ENCODE measurements at places on chromosomes 7 and 10.

GRCh38 chr7:158249692-158250091 is 337.9 kb downstream of the PTPRN2 start:
- H3K4me3 ChIP-seq: no peak overlapping the region
- no peak for DNase-seq
- H3K36me3 ChIP-seq: no peaks in the 10 kb centered on the region
- H3K27ac ChIP-seq: no peak overlapping the region
- H3K27me3 ChIP-seq: peaks cover 4% of the 10 kb centered on the region

GRCh38 chr7:149496642-149497391 is 792 bp downstream of the ZNF746 start:
- peaks cover 9% of the 10 kb centered on the region for H3K36me3 ChIP-seq
- DNase-seq: peak; percentile 60
- peaks cover 51% of the 10 kb centered on the region for H3K4me1 ChIP-seq

- H3K4me3 ChIP-seq: no peak overlapping the region
- H3K4me1 ChIP-seq: no peaks in the 10 kb centered on the region
- H3K27ac ChIP-seq: no peak overlapping the region
- H3K27me3 ChIP-seq: peaks cover 4% of the 10 kb centered on the region
Measured at GRCh38 chr7:50725774-50726173, 56.9 kb downstream of the GRB10 start.

DNA sequence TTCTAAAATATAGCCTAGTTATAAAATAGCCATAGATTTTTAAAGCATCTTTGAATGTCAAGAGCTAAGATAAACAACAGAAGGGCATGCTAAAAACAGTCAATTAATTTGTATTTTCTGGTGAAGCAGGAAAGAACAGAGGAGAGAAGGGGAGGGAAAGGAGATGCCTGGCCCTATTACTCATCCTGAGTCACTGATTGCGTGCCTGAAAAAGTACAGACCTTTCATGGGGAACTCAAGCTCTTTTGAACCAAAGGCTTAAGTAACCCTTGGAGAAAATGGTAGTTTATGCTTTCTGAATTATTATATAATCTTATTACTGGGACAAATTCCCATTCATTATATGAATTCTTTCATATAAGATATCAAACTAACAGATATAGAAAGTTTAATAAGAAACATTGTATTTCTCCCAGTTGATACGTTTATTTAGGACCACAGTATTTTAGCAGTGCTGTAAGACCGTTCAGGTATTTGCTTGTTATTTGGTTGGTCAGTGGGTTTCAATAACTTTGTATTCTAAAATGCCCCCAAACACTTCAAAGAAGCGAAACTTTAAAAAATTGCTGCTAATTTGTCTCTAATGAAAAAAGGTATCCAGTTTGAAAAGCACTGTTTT is 151.3 kb downstream of the HGF start:
- no peak overlapping the region for H3K4me3 ChIP-seq
- no peaks in the 10 kb centered on the region for H3K4me1 ChIP-seq
- no peak overlapping the region for H3K27ac ChIP-seq
- no peak for DNase-seq
- H3K36me3 ChIP-seq: no peaks in the 10 kb centered on the region
- no peaks in the 10 kb centered on the region for H3K27me3 ChIP-seq

DNA sequence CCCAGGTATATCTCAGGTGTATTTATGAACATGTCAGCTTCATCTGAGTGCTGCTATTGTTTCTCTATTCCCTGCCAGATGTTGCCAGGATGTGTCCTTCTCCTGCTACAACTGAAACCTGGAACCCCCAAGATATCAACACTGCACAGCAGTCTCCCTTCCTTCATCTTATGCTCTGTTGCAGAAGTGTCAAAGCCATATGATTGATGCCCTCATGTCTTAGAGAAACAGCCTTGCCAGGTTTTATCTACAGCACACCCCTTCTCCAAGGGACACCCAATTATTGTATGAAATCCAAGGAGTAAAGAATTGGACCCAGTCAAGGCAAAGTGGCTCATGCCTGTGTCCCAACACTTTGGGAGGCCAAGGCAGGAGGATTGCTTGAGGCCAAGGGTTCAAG is 60.5 kb upstream of the GHITM start:
- H3K36me3 ChIP-seq: no peaks in the 10 kb centered on the region
- H3K4me3 ChIP-seq: no peak overlapping the region
- H3K4me1 ChIP-seq: no peaks in the 10 kb centered on the region
- DNase-seq: no peak

GRCh38 chr10:62688971-62689700 is 115.4 kb upstream of the ADO start:
- peaks cover 73% of the 10 kb centered on the region for H3K4me1 ChIP-seq
- H3K36me3 ChIP-seq: no peaks in the 10 kb centered on the region
- H3K4me3 ChIP-seq: peak overlapping the region; percentile 70
- H3K27me3 ChIP-seq: no peaks in the 10 kb centered on the region

- DNase-seq: no peak
- H3K27ac ChIP-seq: no peak overlapping the region
- H3K4me3 ChIP-seq: no peak overlapping the region
- H3K4me1 ChIP-seq: no peaks in the 10 kb centered on the region
- peaks cover 2% of the 10 kb centered on the region for H3K27me3 ChIP-seq
- H3K36me3 ChIP-seq: no peaks in the 10 kb centered on the region
Measured at GRCh38 chr7:51077316-51077986, 239.2 kb downstream of the COBL start.

GRCh38 chr7:2051707-2052656 is 180.8 kb downstream of the MAD1L1 start:
- peaks cover 7% of the 10 kb centered on the region for H3K36me3 ChIP-seq
- no peak overlapping the region for H3K27ac ChIP-seq
- no peak for DNase-seq
- H3K27me3 ChIP-seq: peaks cover 35% of the 10 kb centered on the region

DNA sequence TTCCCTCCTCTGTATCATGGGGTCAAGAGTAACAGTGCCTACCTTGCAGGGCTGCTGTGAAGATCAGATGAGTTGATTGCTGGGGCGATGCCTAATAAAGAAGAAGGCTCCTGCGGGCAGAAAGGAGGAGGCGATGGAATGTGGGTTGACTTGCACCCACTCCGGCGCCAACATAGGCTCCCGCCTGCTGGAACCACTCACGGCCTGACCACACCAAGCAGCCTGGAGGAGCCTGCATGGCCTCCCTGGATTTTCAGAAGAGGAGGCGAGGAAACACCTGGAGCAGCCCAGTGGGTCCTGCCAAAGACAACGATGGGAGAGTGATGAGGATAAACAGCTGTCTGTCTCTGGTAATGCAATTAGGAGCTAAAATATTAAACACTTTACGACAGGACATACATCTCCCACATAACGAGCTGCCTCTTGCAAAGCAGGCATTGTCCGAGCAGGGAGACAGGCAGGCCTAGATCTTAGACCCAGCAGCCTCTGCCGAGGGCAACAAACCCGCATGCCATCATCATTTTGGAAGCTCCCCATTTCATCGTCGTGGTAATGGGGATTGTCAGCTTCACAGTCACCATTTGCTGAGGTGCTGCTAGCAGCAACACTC is 302.9 kb upstream of the ZMIZ1 start:
- peaks cover 3% of the 10 kb centered on the region for H3K27me3 ChIP-seq
- no peaks in the 10 kb centered on the region for H3K36me3 ChIP-seq
- no peaks in the 10 kb centered on the region for H3K4me1 ChIP-seq
- DNase-seq: no peak

GRCh38 chr10:44415121-44415520 is 30.2 kb upstream of the CXCL12 start:
- peaks cover 10% of the 10 kb centered on the region for H3K27me3 ChIP-seq
- DNase-seq: no peak
- no peaks in the 10 kb centered on the region for H3K4me1 ChIP-seq
- no peak overlapping the region for H3K27ac ChIP-seq

DNA sequence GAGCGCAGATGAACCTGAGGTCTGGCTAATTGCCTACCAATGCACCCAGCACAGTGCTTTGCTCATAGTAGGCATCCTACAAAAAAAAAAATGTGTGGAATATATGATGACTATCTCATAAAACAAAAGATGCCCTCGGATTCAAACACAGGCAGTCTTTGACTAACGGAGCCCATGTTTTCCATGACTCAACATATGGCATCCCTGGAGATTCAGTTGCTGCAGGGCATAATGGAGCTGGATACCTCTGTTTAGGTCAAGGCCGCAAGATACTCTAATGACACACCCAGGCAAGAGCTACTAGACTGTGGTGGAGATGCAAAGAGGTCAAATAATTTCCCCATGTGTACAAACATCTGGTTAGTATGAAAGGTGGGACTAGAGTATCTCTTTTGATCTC is 16.3 kb downstream of the CUBN start:
- no peaks in the 10 kb centered on the region for H3K4me1 ChIP-seq
- no peak overlapping the region for H3K27ac ChIP-seq
- H3K4me3 ChIP-seq: no peak overlapping the region
- H3K27me3 ChIP-seq: no peaks in the 10 kb centered on the region
- H3K36me3 ChIP-seq: peaks cover 17% of the 10 kb centered on the region
- no peak for DNase-seq

DNA sequence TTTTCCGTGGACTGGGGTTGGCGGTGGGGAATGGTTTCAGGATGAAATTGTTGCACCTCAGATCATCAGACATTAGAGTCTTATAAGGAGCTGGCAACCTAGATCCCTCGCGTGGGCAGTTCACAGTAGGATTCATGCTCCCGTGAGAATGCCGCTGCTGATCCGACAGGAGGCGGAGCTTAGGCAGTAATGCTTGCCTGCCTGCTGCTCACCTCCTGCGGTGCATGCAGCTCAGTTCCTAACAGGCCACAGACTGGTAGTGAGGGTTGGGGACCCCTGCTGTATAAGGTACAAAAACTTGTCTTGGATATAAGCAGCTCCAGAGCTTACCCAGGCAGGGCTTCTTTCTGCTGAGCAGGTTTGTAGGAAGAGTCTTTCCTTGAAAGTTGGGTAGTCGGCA is 53.9 kb downstream of the SHH start:
- H3K36me3 ChIP-seq: peaks cover 10% of the 10 kb centered on the region
- peaks cover 79% of the 10 kb centered on the region for H3K4me1 ChIP-seq
- no peak overlapping the region for H3K27ac ChIP-seq

GRCh38 chr10:42941790-42942189 is 135.1 kb upstream of the RET start:
- no peak overlapping the region for H3K4me3 ChIP-seq
- H3K27me3 ChIP-seq: peaks cover 5% of the 10 kb centered on the region
- H3K36me3 ChIP-seq: no peaks in the 10 kb centered on the region
- no peaks in the 10 kb centered on the region for H3K4me1 ChIP-seq
- H3K27ac ChIP-seq: no peak overlapping the region
- no peak for DNase-seq

DNA sequence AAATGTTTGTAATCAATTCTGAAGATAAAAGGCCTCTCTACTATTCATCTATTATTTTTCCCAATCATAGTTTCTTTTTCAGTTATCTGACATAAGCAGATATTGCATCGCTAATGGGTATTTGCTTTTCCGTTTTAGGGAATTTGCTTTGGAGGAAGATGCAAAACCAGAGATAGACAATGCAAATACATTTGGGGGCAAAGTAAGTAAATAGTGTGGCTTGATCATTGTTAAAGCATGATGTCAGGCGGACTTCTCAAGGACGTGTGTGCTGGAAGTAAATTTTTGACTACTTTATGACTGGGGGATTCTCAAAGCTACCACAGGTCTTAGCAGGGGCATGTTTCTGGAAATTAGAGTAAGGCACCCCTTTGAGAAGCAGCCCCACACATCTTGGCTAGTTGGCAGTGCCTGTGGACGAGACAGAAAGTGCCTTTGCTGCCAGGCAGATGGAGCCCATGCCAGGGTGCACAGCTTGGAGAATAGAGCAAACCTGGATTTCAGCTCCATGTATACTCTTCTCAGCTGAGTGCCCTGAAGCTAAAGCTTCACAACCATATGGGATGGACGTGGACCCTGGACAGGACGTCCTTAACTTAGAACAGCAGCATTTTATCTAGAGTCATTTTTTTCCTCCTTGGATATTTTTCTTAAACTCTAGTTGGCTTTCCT is 68.6 kb downstream of the SRI start:
- DNase-seq: no peak
- no peak overlapping the region for H3K27ac ChIP-seq
- H3K27me3 ChIP-seq: no peaks in the 10 kb centered on the region

- DNase-seq: no peak
- no peaks in the 10 kb centered on the region for H3K27me3 ChIP-seq
- no peaks in the 10 kb centered on the region for H3K36me3 ChIP-seq
- no peaks in the 10 kb centered on the region for H3K4me1 ChIP-seq
- no peak overlapping the region for H3K4me3 ChIP-seq
Measured at GRCh38 chr10:71345694-71346093, 26.6 kb downstream of the SLC29A3 start.

- no peak overlapping the region for H3K27ac ChIP-seq
- no peaks in the 10 kb centered on the region for H3K4me1 ChIP-seq
- no peak overlapping the region for H3K4me3 ChIP-seq
- no peak for DNase-seq
- H3K36me3 ChIP-seq: peaks cover 11% of the 10 kb centered on the region
- no peaks in the 10 kb centered on the region for H3K27me3 ChIP-seq
Measured at GRCh38 chr7:109213081-109213480, 643.4 kb downstream of the DNAJB9 start.

- DNase-seq: no peak
- no peak overlapping the region for H3K27ac ChIP-seq
- peaks cover 14% of the 10 kb centered on the region for H3K4me1 ChIP-seq
- H3K4me3 ChIP-seq: no peak overlapping the region
- H3K27me3 ChIP-seq: no peaks in the 10 kb centered on the region
Measured at GRCh38 chr7:66747881-66748511, 7.5 kb downstream of the RABGEF1 start.

GRCh38 chr10:86306628-86307278 is 59.8 kb downstream of the GRID1 start:
- no peak for DNase-seq
- no peaks in the 10 kb centered on the region for H3K4me1 ChIP-seq
- no peak overlapping the region for H3K27ac ChIP-seq
- no peak overlapping the region for H3K4me3 ChIP-seq
- no peaks in the 10 kb centered on the region for H3K36me3 ChIP-seq
- H3K27me3 ChIP-seq: peaks cover 5% of the 10 kb centered on the region

GRCh38 chr7:115748123-115748738 is 282.3 kb downstream of the TFEC start:
- no peaks in the 10 kb centered on the region for H3K4me1 ChIP-seq
- no peak overlapping the region for H3K27ac ChIP-seq
- no peaks in the 10 kb centered on the region for H3K36me3 ChIP-seq
- no peak overlapping the region for H3K4me3 ChIP-seq

GRCh38 chr7:102439963-102440795 is 6.8 kb downstream of the ORAI2 start:
- H3K4me3 ChIP-seq: no peak overlapping the region
- no peak for DNase-seq
- H3K27ac ChIP-seq: no peak overlapping the region
- no peaks in the 10 kb centered on the region for H3K36me3 ChIP-seq

- H3K27me3 ChIP-seq: peaks cover 2% of the 10 kb centered on the region
- no peaks in the 10 kb centered on the region for H3K4me1 ChIP-seq
- H3K27ac ChIP-seq: no peak overlapping the region
- H3K36me3 ChIP-seq: no peaks in the 10 kb centered on the region
- no peak overlapping the region for H3K4me3 ChIP-seq
- no peak for DNase-seq
Measured at GRCh38 chr10:121205625-121206024, 354.5 kb downstream of the WDR11 start.

DNA sequence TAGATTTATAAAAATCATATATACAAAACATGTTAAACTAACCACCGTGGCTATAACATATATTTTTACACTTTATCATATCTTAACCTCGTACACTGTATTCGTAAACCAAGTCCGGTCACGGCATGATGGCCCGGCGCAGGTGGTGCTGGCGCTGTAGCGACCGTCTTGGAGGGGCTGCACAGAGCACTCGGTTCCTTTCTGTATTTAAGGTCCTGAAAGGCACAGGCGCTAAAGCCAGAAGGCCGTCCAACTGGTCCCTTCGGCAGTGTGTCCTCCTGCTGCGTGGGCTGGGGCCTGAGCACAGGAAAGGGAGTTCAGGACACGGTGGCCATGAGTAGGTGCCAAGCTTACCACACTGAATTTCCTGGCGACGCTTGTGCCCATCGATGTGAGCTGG is 33.8 kb downstream of the AMZ1 start:
- no peak for DNase-seq
- no peak overlapping the region for H3K4me3 ChIP-seq
- peaks cover 24% of the 10 kb centered on the region for H3K4me1 ChIP-seq
- peaks cover 21% of the 10 kb centered on the region for H3K27me3 ChIP-seq
- H3K27ac ChIP-seq: no peak overlapping the region
- H3K36me3 ChIP-seq: peaks cover 11% of the 10 kb centered on the region
